ENCODE measurements at places on chromosomes 5 and 9. TPM values are rescaled to one million over a fixed set of nuclear protein-coding genes. Genes with fewer than 3 reads are reported as not detected.

Gene SCAMP1
- 24.5 TPM for total RNA-seq

Gene EIF4E1B
- total RNA-seq: not detected

Gene CCDC192
- not detected for total RNA-seq

Gene PROP1
- not detected for total RNA-seq

Gene TMEM171
- not detected for total RNA-seq

Gene SHROOM1
- total RNA-seq: 25.6 TPM

Gene SPINK6
- total RNA-seq: not detected

Gene SPATA31C1
- total RNA-seq: 0.07 TPM

Gene PRR16
- total RNA-seq: 4.9 TPM

- H3K36me3 ChIP-seq: no peaks in the 10 kb centered on the region
- no peak overlapping the region for H3K27ac ChIP-seq
- DNase-seq: no peak
Observed at GRCh38 chr9:15293804-15294316, 13.2 kb downstream of the TTC39B start.

GRCh38 chr9:119004618-119004990 is 364.6 kb downstream of the BRINP1 start:
- H3K4me1 ChIP-seq: no peaks in the 10 kb centered on the region
- H3K27me3 ChIP-seq: no peaks in the 10 kb centered on the region
- DNase-seq: no peak
- H3K27ac ChIP-seq: no peak overlapping the region

DNA sequence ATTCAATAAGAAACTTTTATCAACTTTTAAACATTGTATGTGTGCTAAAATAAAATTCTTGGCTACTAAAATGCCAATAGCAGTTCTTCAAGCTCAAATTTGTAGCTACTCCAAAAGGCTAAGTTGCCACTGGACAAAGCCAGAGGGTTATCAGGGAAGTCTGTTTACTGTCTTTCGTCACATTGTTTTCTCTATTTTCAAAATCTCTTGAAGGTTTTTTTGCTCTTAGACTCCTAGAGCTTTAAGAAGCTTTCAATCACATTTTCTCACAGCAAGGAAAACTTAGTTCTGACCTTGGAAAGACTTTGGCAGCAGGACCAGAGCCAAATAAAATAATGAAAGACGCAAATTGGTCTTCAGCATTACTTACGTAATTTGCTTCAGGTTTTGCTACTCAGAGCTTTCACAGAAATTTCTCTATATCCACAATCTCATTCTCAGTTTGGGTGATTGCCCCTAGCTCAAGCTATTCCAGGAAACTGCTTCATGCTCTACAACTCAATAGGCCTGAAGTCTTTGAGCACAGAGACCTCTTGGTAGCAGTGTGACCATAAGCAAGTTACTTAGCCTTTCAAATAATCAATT is 257.7 kb downstream of the GABRG2 start:
- H3K27me3 ChIP-seq: no peaks in the 10 kb centered on the region
- H3K4me3 ChIP-seq: no peak overlapping the region
- H3K36me3 ChIP-seq: no peaks in the 10 kb centered on the region
- no peak for DNase-seq

DNA sequence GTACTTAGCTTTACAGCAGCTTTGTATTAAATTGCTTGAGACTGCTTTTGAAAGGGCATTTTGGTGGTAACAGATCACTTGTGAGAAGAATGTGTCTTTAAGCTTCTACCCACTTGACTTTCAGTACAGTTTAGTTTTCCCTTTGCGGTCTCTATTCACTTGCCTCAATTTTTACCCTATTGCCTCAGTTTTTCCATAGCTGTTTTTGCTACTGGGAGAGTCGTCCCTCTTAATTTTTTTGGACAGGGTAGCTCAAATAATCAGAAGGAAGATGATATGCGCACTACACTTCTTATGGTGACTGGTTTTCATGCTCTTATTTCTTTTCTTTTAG is 18.8 kb downstream of the UGCG start:
- no peaks in the 10 kb centered on the region for H3K27me3 ChIP-seq
- no peak overlapping the region for H3K27ac ChIP-seq
- peaks cover 6% of the 10 kb centered on the region for H3K4me1 ChIP-seq

GRCh38 chr5:148685520-148686134 is 31.3 kb upstream of the HTR4 start:
- no peak for DNase-seq
- H3K27ac ChIP-seq: no peak overlapping the region
- no peak overlapping the region for H3K4me3 ChIP-seq
- no peaks in the 10 kb centered on the region for H3K36me3 ChIP-seq

- no peak overlapping the region for H3K4me3 ChIP-seq
- no peak overlapping the region for H3K27ac ChIP-seq
- DNase-seq: no peak
- peaks cover 73% of the 10 kb centered on the region for H3K27me3 ChIP-seq
Observed at GRCh38 chr9:127216210-127216887, 48.2 kb upstream of the GARNL3 start.

- H3K4me3 ChIP-seq: no peak overlapping the region
- DNase-seq: no peak
- no peaks in the 10 kb centered on the region for H3K4me1 ChIP-seq
- H3K27ac ChIP-seq: no peak overlapping the region
Observed at GRCh38 chr9:82882138-82882537, 180.8 kb downstream of the RASEF start.

GRCh38 chr9:73979894-73980264 is 517.3 kb upstream of the RORB start:
- H3K4me3 ChIP-seq: peak overlapping the region; percentile 48
- H3K36me3 ChIP-seq: no peaks in the 10 kb centered on the region
- peak overlapping the region; percentile 94 for H3K27ac ChIP-seq
- H3K4me1 ChIP-seq: no peaks in the 10 kb centered on the region
- H3K27me3 ChIP-seq: no peaks in the 10 kb centered on the region

GRCh38 chr9:14733133-14733532 is 10.6 kb upstream of the CER1 start:
- no peaks in the 10 kb centered on the region for H3K36me3 ChIP-seq
- H3K27me3 ChIP-seq: no peaks in the 10 kb centered on the region
- no peaks in the 10 kb centered on the region for H3K4me1 ChIP-seq
- no peak overlapping the region for H3K27ac ChIP-seq

DNA sequence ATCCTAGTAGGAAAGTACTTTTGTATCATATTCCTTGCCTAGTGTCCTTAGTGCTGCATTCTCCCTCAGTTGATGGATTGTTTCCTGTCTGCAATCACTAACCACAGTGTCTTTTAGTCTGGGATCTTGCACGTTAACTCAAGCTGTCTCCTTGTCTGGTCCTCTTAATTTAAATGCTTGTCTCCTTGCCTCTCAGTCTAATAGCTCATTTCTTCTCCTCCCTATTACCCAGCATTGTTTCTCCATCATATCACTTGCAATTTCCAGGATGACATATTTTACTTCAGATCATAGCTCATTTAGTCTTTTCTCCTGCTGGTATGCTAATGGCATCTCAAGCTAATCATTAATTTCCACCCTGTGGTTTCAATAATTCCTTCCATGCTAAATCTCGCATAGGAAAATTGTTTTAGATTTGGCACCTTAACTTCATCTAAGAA is 2052.0 kb upstream of the C9orf72 start:
- no peak for DNase-seq
- H3K36me3 ChIP-seq: no peaks in the 10 kb centered on the region

DNA sequence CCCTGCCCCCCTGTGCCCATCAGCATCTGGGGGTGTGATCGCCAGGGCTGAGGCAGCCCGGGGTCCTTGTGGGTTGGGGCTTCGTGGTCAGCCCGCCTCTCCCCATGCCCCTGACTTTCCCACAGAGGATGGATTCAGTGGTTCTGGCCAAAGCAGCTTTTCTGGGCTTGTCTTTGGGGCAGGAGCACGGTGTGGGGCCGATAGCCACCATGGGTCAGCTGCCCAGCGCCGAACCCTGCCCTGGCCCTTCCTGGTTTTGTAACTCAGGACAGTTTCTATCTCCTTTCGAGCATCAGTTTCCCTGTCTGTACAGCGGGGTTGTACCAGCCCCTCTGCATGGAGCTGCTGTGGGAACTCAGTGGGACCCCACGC is 77.1 kb downstream of the HMCN2 start:
- no peak for DNase-seq
- H3K4me3 ChIP-seq: no peak overlapping the region
- H3K27me3 ChIP-seq: no peaks in the 10 kb centered on the region

DNA sequence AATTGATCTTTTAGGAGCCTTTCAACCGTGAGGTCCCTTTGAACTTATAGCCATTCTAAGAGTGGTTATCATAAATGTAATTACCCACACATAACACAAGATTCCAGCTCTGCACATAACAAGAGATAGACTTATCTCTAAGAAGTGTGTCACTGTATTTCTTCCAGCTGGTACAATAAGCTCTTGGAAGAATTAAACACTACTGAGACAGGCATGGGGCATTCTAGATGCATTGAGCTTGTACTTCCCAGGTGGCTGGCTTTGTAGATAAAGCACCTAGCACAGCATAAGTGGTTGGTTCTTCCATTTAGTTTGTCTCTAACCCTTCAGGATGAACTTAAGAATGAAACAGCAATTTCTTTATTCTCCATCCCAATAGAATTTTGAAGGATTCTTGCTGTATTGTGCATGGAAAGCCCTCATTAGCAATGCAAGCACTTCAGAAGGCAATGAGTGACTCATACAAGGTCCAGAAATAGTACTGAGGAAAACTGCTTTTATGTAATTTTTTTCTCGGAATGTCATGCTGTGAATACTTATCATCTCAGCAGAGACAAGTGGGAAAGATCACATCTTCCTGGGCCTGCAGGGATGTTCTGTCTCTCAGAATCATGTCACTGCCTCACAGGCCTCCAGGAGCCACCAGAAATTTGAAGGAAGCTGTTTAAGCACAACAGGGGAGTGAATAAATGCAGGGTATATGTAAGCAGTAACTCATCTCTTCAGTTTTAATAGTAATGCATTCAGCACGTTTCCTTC is 91.1 kb upstream of the CD180 start:
- no peaks in the 10 kb centered on the region for H3K36me3 ChIP-seq
- no peak overlapping the region for H3K4me3 ChIP-seq
- H3K27ac ChIP-seq: no peak overlapping the region

GRCh38 chr5:154141745-154142221 is 48.8 kb upstream of the GALNT10 start:
- H3K4me3 ChIP-seq: no peak overlapping the region
- H3K27ac ChIP-seq: no peak overlapping the region
- peaks cover 26% of the 10 kb centered on the region for H3K27me3 ChIP-seq
- no peaks in the 10 kb centered on the region for H3K36me3 ChIP-seq

- no peak overlapping the region for H3K27ac ChIP-seq
- no peak overlapping the region for H3K4me3 ChIP-seq
- no peaks in the 10 kb centered on the region for H3K4me1 ChIP-seq
- DNase-seq: no peak
Observed at GRCh38 chr5:80154749-80155148, 101.1 kb downstream of the SERINC5 start.

Measured in K562 (cell line).